ENCODE measurements at places on chromosomes 16 and 17. TPM values are rescaled to one million over a fixed set of nuclear protein-coding genes. Genes with fewer than 3 reads are reported as not detected.

Gene CTRL
- total RNA-seq, result 0.39 TPM

Gene KRTAP4-9
- total RNA-seq, result not detected

Gene CD79B
- 7.8 TPM for total RNA-seq

Gene COL1A1
- total RNA-seq, result 85.6 TPM

Gene PRKCA
- total RNA-seq, result 10.0 TPM

DNA sequence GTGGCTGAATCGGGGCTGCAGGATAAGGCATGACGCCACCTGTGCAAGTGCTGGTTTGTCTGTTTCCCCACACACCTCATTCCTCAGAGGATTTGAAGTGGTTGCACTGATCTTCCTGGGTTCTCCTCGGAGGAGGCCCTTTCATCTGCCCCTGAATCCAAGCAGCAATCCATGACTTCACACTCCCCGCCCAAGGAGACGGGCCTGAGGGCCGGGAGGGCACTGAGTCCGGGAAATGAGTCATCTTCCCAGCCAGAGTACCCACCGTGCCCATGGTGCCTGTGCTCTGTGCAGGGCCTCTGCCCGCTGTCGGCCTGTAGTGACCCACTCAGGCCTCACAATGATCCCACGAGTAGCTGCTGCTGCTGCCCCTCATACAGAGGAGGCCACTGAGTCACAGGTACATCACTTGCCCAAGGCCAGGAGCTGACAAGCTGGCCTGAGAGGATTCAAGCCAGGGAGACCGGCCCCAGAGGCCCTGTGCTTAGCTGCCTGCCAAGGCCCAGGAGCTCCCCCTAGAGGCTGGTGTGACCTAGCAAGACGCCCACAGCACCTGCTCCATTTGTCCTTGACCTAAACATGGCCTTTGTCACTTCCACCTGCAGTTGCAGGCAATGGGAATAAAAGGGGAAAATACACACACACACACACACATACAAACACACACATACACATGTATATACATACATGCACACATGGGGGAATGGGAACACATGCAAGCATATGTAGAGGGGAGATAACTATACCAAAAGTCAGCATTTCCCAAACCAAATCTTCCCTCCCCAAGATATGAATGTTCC lies 240.0 kb downstream of the C16orf95 start:
- peak; percentile 29 for DNase-seq

GRCh38 chr17:65230040-65230439 lies 92.9 kb downstream of the RGS9 start:
- DNase-seq, result no peak

DNA sequence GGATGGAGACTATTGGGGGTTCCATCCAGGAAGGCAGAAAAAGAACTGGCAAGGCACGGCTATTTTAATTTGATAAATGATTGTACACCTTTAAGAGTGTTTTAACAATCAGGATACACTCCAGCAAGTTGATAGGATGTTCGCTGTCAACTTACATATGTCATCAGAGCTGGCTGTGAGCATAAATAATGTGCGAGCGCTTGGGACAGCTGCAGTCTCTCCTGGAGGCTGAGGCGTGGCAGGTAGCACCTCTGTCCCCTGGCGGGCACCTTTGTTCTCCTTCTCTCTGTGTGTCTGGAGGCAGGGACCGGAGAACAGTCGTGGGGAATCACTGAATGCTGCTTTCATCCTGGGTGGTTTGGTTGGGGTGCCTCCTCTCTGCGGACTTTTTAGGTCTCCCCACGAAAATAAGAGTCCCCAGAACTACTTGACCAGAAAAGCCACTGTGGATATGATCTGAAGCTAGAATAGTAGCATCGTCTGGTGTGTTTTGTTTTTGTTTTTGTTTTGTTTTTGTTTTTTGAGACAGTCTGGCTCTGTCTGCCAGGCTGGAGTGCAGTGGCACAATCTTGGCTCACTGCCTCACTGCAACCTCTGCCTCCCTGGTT lies 9.4 kb downstream of the BAHCC1 start:
- no peak for DNase-seq

Gene HYDIN
- total RNA-seq, result 1.8 TPM

DNA sequence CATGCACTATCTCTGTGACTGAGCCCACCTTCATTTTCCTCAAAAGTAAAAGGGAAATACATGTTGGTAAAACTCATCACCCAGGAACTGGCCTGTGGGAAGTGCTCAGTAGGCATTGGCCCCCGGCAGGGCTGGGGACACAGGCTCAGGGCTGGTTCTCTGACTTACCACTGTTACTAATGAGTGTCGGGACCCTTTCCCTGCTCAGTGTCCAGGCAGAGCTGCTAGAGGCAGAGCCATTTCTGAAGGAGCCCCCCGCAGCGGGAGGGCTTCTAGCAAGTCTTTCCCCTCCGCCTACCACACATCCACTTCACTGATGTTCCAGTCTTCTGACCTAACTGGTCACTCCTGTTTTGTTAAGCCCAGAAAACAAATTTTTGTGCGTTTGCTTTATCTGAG lies 1.7 kb upstream of the PEMT start:
- DNase-seq, result no peak

DNA sequence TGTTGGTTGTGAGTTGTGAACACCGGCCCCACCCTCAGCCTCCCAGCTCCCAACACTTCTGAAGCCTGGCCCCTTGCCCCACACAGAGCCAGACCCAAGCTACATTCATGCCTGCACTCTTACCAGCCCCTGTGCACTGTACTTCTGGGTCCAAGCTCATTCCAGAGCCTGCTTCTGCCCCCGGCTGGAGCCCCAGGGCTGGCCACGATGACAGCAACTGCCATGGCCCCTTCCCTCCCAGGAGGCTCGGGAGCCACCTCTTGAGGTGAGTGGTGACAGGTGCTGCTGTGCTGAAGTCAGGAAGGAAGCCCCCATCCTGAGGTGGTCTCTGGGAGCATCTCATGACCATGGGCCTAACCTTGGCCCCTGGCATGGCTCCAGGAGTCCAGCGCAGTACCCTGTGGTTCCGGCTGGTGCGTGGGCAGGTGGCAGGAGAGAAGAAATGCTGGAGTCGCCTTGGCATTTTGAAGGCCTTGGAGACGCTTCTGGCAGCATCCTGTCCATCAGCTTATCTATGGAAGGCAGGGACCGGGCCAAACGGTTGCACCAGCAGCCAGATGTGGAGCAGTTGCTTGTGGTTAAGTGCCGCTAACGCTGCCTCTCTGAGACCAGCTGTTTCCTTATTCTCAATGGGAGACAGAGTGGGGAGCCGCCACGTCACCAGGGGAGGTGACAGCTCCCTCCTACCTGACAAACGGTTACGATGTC lies 3.9 kb upstream of the CDT1 start:
- no peak for DNase-seq

- peak; percentile 77 for DNase-seq
Measured at GRCh38 chr16:69179328-69180010, 7.5 kb upstream of the SNTB2 start.

- DNase-seq, result no peak
Measured at GRCh38 chr16:66872559-66872942, 7.8 kb upstream of the PDP2 start.

Gene WFIKKN2
- total RNA-seq, result 0.47 TPM

GRCh38 chr16:60206516-60206915 lies 1472.4 kb upstream of the GOT2 start:
- no peak for DNase-seq

DNA sequence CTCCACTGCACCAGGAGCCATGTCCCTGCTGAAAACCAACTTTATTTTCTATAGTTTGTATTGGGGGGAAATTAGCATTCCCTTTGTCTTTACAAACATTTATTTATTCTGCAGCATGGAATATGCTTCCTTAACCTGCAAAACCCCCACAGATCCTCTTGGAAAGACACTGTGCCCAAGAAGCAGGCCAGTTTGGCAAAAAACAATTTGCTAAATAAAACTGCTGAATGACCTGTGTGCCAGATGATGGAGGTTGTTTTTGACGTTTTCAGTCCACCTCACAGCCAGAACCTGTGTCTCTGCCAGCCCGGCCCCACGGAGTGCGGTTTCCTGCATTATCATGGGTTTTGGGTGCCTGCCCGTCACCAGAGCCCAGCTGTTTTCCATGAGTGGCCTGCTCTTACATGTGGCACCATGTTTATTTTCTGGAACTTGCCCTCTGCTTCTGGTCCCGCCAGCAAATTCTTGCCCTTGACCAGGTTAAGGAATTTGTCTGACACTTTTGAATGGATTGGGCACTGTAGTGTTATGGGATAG lies 26.4 kb downstream of the ORC6 start:
- DNase-seq, result peak; percentile 74

DNA sequence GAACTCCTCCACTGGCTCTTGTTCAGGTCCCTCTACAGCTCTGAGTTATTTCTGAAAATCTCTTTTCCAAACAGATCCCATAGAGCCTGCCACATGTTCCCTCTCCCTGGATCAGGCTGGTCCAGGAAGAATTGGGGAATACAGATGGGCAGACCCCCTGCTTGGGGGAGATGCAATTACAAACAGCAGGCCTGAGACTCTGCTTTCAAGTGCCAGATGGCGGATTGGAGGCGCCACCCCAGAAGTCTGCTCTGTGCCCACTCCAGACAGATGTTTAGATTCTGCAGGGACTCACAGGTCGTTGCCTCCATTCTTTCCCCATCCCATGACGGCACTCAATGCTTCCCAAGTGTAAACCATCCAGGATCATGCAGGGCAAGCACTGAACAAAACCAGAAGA lies 316.6 kb downstream of the SLC39A11 start:
- no peak for DNase-seq

GRCh38 chr16:19005561-19006445 lies 22.1 kb downstream of the TMC7 start:
- peak; percentile 46 for DNase-seq

DNA sequence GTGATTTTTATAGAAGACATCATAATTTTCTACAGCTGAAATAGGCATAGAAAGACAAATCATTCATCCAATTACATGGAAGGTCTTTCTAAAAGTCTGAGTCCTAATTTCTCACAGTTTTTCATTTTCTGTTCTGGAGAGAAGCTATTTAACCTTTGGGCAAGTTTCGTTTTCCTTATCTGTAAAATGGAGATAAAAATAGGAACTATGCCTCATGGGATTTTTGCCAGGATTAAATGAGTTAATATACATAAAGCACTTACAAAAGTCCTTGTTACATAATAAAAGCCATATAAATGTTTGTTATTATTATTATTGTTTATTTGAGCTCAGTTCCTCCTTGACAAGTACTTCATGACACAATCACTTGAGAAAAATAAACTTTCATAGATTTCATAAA lies 121.4 kb downstream of the SKAP1 start:
- no peak for DNase-seq

DNA sequence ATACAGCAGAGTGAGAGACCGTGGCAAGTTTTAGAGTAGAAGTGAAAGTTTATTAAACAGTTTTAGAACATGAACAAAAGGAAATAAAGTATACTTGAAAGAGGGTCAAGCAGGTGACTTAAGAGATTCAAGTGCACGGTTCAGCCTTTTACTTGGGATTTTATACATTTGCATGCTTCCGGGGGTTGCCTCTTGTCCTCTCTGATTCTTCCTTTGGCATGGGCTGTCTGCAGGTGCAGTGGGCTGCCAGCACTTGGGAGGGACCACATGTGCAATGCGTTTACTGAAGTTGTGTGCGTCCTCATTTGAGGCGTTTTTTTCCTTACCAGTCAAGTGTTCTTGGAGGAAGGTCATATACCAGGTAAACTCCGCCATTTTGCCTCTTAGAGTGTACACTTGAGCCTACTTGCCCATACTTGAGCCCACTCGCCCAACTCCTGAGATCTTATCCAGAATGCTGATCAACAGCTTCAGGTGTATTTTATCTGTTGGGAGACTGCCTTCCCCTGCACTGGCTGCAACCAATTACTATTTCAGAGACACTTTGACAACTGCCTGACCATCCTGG lies 195.2 kb downstream of the IRX5 start:
- no peak for DNase-seq

DNA sequence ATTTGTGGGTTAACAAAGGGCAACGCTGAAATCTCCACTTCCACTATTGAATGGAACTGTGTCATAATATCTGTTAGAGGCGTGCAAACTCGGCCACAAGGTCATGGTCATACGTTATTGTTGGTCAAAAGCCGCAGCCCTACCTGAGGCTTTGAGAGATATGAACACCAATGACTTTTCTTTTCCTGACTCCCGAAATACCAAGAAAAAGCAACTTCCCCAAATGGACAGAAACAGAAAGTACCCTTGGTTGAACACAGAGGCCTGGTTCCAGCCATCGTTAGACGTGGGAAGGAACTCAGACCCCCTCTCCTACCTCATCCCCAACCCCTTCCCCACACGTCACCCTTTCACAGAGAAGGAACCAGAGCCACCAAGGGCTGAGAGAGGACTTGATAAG lies 1.4 kb upstream of the PIK3R5 start:
- no peak for DNase-seq

DNA sequence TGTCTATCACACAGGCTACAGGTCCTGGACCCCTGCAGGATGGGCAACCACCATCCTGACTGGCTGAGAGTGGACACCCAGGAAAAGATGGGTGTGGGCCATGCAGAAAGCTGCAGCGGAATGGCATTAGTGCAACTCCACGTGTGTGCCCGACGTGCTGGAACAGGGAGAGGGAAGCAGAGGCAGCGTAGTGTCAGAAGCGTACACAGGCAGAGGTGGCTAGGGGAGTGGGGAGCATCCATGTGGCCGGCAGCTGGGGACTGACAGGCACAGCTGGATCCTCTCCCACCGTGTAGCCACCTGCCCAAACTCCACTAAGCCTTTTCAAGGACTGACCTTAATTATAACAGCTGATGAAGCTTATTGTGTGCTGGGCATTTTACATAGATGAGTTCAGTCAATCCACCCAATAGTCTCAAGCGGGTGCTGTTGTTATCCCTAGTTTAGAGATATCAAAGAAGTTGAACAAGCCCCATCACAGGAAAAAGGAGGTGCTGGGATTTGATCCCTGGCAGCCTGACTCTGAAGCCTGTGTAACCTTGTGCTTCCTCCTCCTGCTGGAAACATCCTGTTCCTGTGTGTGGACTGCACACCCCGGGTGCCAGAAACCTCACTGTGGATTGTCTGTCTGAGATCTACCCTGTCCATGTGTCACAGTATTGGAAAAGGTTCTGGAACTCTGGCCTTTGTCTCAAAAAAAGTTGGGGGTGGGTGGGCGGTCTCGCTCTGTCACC lies 114.0 kb downstream of the PRKCA start:
- no peak for DNase-seq

DNA sequence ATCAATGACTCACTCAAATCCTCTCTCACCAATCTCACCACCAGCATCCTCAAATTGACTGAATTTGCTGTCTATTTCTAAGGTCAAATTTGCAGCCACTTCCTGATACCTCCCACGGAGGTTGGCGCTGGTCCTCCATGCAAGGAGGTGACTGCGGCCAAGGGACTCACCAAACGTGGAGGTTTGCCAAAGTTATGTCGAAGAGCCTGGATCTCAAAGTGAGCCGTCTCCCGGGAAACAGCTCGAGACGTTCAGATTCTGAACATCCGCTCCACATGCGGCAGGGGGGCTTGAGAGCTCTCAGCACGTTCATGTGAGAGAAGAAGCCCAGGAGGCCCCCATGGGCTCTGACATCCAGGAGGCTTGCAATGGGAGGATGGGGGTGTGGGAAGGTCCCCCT lies 22.6 kb downstream of the LGALS3BP start:
- DNase-seq, result no peak

Gene PRAC1
- not detected for total RNA-seq

GRCh38 chr17:71922439-71922838 lies 198.4 kb upstream of the SOX9 start:
- no peak for DNase-seq

- DNase-seq, result no peak
Measured at GRCh38 chr16:27108051-27108770, 41.5 kb downstream of the C16orf82 start.

Gene RAB40B
- total RNA-seq, result 19.6 TPM

GRCh38 chr17:53516636-53517035 lies 306.1 kb upstream of the KIF2B start:
- no peak for DNase-seq

Gene DOC2B
- 4.8 TPM for total RNA-seq
